ENCODE measurements at places on chromosomes 5 and 9.

GRCh38 chr5:171961117-171961516 is 45.3 kb downstream of the FBXW11 start:
- peaks cover 28% of the 10 kb centered on the region for H3K4me1 ChIP-seq
- no peak overlapping the region for H3K27ac ChIP-seq
- H3K36me3 ChIP-seq, result no peaks in the 10 kb centered on the region
- H3K27me3 ChIP-seq, result no peaks in the 10 kb centered on the region

DNA sequence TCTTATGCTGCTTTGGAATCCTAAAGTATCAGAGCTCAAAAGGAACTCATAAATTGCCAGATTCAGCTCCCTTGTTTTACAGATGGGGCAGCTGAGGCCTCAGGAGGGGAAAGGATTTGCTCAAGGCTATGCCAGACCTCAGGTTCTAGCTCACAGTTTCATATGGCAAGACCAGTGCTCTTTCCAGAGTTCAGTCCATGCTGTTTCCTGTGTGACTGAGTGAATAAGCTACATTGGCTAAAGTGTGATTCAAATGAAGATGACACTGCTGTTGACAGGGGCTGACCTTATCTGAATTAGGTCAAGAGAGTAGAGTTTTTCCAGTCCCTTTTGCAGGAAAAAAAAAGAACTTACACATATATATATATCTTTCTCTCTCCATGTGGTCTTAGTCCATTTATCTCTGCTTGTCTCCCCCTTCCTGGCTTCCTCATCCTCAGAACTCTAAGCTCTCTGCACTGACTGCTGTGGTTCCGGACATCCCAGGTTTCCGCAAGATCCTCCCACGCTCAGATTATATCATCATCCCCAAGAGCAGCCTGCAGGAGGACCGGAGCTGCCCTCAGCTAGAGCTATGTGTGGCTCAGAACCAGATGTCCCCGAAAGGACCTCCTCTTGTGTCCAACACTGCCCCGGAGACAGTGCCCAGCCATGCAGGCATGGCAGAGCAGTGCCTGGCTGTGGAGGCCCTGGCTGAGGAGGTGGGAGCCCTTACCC is 9.3 kb downstream of the HMGXB3 start:
- DNase-seq, result no peak
- no peak overlapping the region for H3K4me3 ChIP-seq
- no peaks in the 10 kb centered on the region for H3K27me3 ChIP-seq
- H3K4me1 ChIP-seq, result peaks cover 17% of the 10 kb centered on the region
- no peak overlapping the region for H3K27ac ChIP-seq

DNA sequence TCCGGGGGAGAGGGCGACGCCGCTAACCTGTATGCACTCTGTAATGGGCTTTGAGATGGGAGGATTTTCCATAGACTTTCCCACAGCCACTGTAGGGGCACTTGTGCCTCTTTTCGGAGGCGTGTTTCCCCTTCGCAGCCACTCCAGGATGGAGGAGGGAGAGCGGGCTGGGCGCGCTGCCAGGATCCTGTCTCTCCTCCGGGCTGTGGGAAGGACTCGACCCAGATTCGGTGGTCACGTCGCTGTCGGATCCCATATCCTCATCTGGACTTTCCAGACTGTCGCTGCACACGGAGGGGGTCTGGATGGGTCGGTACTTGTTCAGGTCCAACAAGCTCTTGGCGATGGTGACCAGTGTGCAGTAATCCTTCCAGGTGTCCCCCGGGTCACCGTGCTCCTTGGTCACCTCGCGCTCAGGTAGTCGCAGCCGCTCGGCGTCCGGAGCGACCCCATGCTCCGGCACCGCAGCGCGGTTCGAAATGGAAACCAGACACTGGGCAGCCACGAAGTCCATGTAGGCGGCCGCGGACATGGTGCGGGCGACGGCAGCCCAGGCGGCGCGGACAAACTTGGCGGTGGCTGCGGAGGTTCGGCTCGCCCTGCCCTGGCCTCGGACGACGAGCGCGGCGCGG is 1.5 kb downstream of the KLF9 start:
- DNase-seq, result peak; percentile 83
- H3K4me3 ChIP-seq, result peak overlapping the region; percentile 89
- peaks cover 19% of the 10 kb centered on the region for H3K4me1 ChIP-seq

GRCh38 chr5:150551066-150551465 is 43.1 kb downstream of the NDST1 start:
- H3K36me3 ChIP-seq, result no peaks in the 10 kb centered on the region
- no peaks in the 10 kb centered on the region for H3K27me3 ChIP-seq
- no peak for DNase-seq
- no peak overlapping the region for H3K4me3 ChIP-seq

- DNase-seq, result no peak
- no peak overlapping the region for H3K4me3 ChIP-seq
- no peaks in the 10 kb centered on the region for H3K27me3 ChIP-seq
These were observed 52.4 kb upstream of the COX7C start for GRCh38 chr5:86565197-86565789.

- peaks cover 11% of the 10 kb centered on the region for H3K4me1 ChIP-seq
- no peak overlapping the region for H3K27ac ChIP-seq
- peaks cover 91% of the 10 kb centered on the region for H3K27me3 ChIP-seq
- no peaks in the 10 kb centered on the region for H3K36me3 ChIP-seq
These were observed 90.6 kb downstream of the LMX1B start for GRCh38 chr9:126704157-126704891.

DNA sequence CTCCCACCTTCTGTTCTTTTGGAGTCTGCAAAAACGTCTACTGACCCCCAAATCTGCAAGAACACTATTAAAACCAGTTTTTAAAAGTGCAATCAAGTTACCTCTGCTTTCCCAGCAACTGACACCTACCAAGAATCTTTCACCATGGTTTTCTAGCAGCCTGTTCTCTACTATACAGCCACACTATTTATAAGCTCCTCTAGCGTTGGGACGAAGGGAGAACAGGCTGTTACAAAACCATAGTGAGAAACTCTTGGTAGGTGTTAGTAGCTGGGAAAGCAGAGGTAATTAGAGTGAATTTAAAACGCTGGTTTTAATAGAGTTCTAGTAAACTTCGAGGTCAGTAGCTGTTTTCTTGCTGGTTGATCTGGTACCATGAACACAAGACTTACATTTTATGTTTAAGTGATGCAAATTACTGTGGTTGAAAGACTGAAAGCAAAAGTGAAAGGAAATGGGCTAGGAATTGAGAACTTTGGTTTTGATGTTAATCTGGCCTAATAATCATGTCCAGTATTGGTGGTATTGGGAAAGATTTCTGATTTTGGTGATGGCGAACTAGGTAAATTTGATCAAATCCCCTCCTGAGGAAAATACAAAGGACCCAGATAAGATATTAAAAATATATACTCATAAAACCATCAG is 5.3 kb downstream of the MROH2B start:
- no peaks in the 10 kb centered on the region for H3K4me1 ChIP-seq
- no peak for DNase-seq
- no peaks in the 10 kb centered on the region for H3K27me3 ChIP-seq
- no peak overlapping the region for H3K27ac ChIP-seq
- H3K4me3 ChIP-seq, result no peak overlapping the region

GRCh38 chr9:36968574-36969215 is 65.4 kb downstream of the PAX5 start:
- H3K27me3 ChIP-seq, result no peaks in the 10 kb centered on the region
- H3K27ac ChIP-seq, result no peak overlapping the region
- no peak for DNase-seq
- H3K4me3 ChIP-seq, result no peak overlapping the region
- H3K36me3 ChIP-seq, result no peaks in the 10 kb centered on the region

GRCh38 chr9:17764306-17764705 is 185.4 kb downstream of the SH3GL2 start:
- no peak overlapping the region for H3K27ac ChIP-seq
- H3K4me3 ChIP-seq, result no peak overlapping the region
- no peak for DNase-seq
- H3K36me3 ChIP-seq, result no peaks in the 10 kb centered on the region

DNA sequence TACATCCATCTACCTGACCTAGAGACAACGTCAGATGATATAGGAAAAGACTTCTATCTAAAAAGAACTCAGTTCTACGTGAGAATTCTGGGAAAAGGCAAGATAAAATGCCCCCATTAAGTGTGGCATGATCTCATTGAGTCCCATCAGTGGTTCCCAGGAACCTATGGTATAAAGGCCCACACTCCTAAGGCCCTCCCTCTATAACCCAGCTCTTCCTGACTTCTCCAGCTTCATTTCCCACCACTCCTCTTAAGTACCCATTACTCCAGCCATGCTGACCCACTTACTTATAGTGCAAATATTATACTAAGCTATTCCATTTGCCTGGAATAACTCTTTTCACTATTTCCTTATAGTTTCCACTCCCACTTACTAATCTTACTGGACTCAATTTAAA is 95.4 kb upstream of the NR5A1 start:
- no peaks in the 10 kb centered on the region for H3K36me3 ChIP-seq
- H3K4me1 ChIP-seq, result no peaks in the 10 kb centered on the region
- no peak overlapping the region for H3K4me3 ChIP-seq
- no peak overlapping the region for H3K27ac ChIP-seq
- DNase-seq, result no peak

- no peak overlapping the region for H3K4me3 ChIP-seq
- H3K27ac ChIP-seq, result no peak overlapping the region
- H3K27me3 ChIP-seq, result no peaks in the 10 kb centered on the region
- no peak for DNase-seq
- no peaks in the 10 kb centered on the region for H3K4me1 ChIP-seq
These were observed 253.5 kb upstream of the HAPLN1 start for GRCh38 chr5:83973925-83974815.

- H3K36me3 ChIP-seq, result no peaks in the 10 kb centered on the region
- no peaks in the 10 kb centered on the region for H3K4me1 ChIP-seq
- no peak overlapping the region for H3K4me3 ChIP-seq
- no peaks in the 10 kb centered on the region for H3K27me3 ChIP-seq
These were observed 28.0 kb upstream of the SLC28A3 start for GRCh38 chr9:84368601-84369000.

DNA sequence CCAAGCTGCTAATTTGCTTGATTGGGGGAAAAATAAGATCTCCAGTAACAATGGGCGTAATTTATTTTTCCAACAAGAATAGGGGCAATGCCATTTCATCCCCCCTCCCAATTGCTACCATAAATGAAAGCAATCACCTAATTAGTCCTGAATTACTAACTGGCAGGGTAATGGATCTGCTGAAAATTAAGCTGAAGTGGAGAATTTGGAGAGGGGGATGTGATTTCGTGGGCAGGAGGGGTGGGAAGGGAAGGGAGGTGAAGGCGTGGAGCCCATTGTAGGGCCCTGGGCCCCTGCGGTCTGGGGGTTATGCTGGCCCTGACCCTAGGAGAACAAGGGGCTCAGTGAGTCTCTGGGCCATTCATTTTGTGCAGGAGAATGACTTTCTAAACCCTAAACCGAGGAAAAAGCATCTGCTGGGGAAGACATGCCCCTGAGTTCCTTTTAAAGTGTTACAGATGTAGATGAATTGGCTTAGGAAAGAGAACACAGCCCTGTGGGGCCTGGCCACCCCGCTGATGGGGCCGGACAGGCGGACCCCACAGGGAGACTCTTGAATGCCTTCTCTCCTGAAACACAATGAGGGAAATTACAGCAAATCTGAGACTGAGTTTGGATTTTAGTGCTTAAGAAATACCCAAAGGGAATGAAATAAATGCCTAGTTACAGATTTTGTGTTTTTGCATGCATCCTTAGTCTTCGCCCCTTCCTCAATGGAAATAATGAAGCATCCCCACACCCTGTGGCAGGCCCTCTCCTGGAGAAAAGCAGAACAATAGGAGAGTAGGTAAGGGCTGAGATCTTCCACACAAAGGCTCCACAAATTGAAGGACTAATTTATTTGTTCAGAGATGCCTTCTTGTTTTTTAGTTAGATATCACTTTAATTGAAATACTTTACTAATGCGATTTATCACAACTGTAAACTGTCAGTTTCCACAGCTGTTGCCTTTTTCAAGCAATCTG is 143.2 kb downstream of the PSAT1 start:
- no peak for DNase-seq
- no peak overlapping the region for H3K27ac ChIP-seq
- peaks cover 3% of the 10 kb centered on the region for H3K4me1 ChIP-seq
- H3K27me3 ChIP-seq, result peaks cover 9% of the 10 kb centered on the region
- H3K4me3 ChIP-seq, result no peak overlapping the region

DNA sequence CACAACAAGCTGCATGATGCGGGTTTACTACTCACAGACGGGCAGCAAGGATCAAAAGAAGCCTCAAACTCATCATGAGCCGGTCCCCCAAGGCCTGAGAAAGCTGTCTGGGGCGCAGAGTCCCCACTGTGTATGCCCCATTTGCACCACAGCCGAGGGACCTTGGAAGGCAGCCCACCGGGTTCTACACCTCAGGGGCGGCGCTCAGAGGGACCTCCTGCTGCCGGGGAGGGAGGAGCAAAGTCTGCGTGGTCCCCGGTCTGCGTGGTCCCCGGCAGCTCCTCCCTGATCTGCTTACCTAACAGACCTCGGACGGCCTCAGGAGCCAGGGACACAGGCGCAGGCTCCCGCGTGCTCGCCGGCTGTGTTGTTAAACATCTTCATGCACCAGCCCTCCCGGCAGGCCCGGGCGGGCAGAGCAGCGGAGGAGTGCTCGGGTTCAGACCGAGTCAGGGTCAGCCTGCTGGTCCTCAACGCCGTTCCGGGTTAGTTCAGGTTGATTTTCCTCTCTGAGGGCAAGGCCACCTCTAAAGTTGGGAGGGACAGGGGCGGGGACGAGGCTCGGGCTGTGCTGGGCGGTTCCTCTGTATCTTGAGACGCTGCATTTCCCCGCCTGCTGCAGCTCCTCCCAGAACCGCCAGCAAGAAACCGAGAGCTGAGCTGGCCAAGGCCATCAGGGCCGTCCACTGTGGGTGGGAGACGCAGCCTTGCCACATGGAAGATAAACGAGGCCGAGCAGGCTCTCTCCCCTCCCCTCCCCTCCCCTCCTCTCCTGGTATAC is 74.6 kb downstream of the MRPL36 start:
- no peak overlapping the region for H3K27ac ChIP-seq
- no peak overlapping the region for H3K4me3 ChIP-seq
- peaks cover 5% of the 10 kb centered on the region for H3K27me3 ChIP-seq
- H3K36me3 ChIP-seq, result no peaks in the 10 kb centered on the region
- DNase-seq, result no peak
- H3K4me1 ChIP-seq, result no peaks in the 10 kb centered on the region

- H3K27ac ChIP-seq, result no peak overlapping the region
- H3K36me3 ChIP-seq, result no peaks in the 10 kb centered on the region
- H3K4me1 ChIP-seq, result peaks cover 10% of the 10 kb centered on the region
- DNase-seq, result no peak
- no peaks in the 10 kb centered on the region for H3K27me3 ChIP-seq
These were observed 6.4 kb downstream of the ADAMTS6 start for GRCh38 chr5:65475336-65475735.

DNA sequence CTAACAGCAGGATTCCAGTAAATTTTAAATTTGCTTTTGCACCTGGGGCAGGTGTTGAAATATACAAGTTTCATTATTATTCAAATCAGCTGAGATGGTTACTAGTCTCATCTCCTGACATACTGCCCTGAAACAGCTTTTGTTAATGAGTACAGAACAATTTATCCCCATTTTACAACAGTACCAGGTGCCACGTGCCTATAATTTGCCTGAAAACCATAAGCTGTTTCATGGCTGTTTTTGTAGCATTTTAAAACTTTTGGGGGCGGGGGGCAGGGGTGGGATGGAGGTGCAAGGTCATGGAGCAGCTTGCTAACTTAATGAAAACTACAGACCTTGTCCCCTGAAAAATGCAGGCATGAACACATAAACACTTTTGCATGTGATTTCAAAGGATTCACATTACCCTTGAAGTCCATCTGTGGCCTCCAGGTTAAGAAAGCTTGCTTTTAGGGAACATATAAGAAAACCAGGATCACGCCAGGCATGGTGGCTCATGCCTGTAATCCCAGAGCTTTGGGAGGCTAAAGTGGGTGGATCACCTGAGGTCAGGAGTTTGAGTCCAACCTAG is 42.1 kb downstream of the TIMD4 start:
- no peaks in the 10 kb centered on the region for H3K4me1 ChIP-seq
- no peak overlapping the region for H3K27ac ChIP-seq
- H3K36me3 ChIP-seq, result no peaks in the 10 kb centered on the region
- no peak overlapping the region for H3K4me3 ChIP-seq
